ENCODE measurements at places on chromosomes 6 and 20.

DNA sequence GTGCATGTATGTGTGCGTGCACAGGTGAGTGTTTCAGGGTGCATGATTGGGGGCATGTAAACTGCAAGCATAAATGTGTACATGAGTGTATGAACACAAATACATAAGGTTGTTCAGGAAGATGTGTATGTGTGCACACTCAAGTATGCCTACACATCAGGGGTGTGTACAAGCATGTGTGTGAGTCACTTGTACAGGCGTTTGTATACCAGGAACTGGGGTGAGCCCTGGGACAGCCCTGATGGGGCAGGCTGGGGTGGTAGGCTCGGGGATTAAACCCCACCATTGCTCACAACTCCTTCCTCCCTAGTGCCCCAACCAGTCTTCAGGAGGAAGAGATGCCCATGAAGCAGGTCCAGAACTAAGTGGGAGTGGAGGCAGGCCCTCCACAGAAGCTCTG, 4.3 kb downstream of the CRIP3 start:
- DNase-seq, result no peak

- DNase-seq, result no peak
Measured at GRCh38 chr6:80185492-80185891, 79.0 kb downstream of the BCKDHB start.

- no peak for DNase-seq
Measured at GRCh38 chr6:42429042-42429585, 22.6 kb downstream of the TRERF1 start.

DNA sequence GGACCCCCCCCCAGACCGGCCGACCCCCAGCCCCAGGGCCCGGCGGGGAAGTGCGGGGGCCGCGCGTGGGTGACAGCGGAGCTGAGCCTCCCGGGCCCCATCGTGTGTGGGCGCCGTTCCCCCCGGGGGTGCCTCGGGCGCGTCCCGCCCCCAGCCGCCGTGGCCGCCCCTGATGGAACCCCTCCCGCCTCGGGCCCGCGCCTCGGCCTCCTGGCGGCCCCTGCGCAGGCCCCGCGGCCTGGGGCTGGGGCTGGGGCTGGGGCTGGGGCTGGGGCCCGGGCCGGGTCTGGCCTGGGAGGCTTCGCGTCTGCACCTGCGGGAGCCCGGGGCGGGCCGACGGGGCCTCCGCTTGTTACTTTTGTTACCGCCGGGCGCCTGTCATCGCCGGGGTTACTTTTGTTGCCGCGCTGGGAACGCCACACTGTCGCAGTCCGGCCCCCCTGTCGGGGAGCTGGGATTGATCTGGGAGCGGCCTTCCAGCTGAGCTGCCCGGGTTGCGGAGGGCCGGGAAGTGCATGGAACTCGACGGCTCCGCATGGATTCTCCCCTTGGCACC, 598 bp downstream of the OGFR start:
- no peak for DNase-seq

GRCh38 chr6:136633355-136633754, 83.1 kb upstream of the MAP7 start:
- DNase-seq, result no peak

GRCh38 chr6:25028328-25028727, 92.6 kb upstream of the RIPOR2 start:
- no peak for DNase-seq

DNA sequence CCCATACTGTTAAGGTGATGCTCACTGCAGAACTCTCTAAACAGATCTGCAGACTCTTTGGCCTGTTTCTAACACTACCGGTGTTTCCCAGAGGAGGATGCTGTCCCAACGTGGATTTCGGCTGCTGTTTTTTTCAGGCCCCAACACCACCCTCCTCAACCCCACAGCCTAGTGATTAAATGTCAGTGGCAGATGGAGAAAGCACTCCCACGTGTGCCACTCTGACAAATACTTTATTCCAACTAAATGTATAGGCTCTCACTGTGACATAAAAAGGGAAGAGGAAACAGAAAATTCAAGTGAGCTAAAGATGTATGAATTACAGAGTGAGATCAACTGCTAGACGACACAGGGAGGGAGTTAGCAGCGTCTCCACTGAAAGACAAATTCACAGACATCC, 3.6 kb downstream of the TBC1D20 start:
- DNase-seq, result no peak

Data from GM19239 (cell line).